ENCODE measurements at places on chromosomes 5 and 9.

GRCh38 chr5:80957031-80957761, 3.0 kb upstream of the RASGRF2 start:
- DNase-seq: no peak

GRCh38 chr9:119803679-119804078, 434.4 kb upstream of the BRINP1 start:
- DNase-seq: no peak

DNA sequence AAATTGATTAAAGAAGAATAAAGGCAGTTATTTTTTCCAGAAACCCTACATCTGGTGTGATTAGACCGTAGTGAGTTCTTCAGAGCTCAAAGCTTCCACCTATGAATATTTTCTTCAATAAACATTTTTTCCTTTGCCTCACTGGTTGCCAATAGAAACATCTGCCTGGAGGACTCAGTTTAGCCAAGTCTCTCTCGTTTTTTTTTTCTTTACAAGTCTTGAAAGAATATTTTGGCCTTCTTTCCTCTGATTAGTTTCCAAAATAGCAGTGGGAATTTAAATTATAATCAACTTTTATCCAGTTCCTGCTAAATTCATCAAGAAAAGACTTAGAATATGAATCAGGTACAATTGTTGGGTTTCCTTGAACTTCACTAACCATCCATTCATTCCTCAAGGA, 897.5 kb downstream of the TLE1 start:
- no peak for DNase-seq

DNA sequence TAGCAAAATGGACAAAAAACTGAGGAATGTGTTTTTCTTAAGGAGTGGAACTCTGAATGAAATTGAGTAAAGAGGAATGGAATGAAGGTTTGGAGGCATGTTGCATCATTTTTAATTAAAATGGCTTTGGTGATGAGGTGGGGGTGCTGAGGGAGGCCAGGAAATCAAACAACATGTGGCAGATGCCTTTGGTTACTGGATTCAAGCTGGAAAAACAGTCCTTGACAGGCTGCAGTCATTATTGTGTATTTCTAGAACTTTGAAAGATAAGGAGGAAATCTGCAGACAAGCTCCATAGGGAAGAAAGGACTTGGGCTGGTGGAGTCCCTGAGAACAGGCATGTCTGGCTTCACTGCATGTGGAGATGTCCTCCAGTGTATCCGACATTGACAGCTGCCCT, 203.5 kb upstream of the HAPLN1 start:
- DNase-seq: no peak
